Gastroesophageal sphincter (tissue), 4 donors: ENCODE measurements at places on chromosomes 5 and 9.

- no peaks in the 10 kb centered on the region for H3K36me3 ChIP-seq
- no peak overlapping the region for H3K4me3 ChIP-seq
- H3K27ac ChIP-seq: no peak overlapping the region
- no peaks in the 10 kb centered on the region for H3K27me3 ChIP-seq
- ATAC-seq: no peak
These were observed 20.1 kb upstream of the TBC1D9B start for GRCh38 chr5:179927824-179928223.

- no peak overlapping the region for H3K27ac ChIP-seq
- no peak overlapping the region for H3K4me3 ChIP-seq
- peaks cover 18% of the 10 kb centered on the region for H3K4me1 ChIP-seq
- no peaks in the 10 kb centered on the region for H3K36me3 ChIP-seq
- H3K27me3 ChIP-seq: no peaks in the 10 kb centered on the region
These were observed 41.6 kb upstream of the PDE8B start for GRCh38 chr5:77168879-77169244.

DNA sequence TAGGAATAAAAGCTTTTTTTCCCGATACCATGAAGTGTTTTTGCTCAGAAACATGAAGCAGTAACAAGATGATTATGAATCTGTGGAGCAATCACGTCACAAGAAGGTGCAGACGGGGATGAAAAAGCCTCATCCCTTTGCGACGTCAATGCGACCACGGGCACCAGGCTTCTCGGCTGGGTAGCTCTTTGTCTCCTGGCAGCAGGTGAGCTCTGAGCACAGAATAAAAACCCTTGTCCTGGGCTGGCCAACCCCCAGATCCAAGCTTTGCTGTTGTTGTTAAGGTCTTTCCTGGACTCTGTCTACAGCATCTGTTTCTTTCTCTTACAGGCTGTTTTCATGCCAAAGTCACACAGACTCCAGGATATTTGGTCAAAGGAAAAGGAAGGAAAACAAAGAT lies 113.8 kb downstream of the ANKRD18B start:
- H3K36me3 ChIP-seq: no peaks in the 10 kb centered on the region
- H3K4me1 ChIP-seq: no peaks in the 10 kb centered on the region
- ATAC-seq: no peak

GRCh38 chr5:161391016-161391415 lies 155.5 kb downstream of the GABRB2 start:
- no peaks in the 10 kb centered on the region for H3K36me3 ChIP-seq
- no peaks in the 10 kb centered on the region for H3K27me3 ChIP-seq
- no peaks in the 10 kb centered on the region for H3K4me1 ChIP-seq
- no peak for ATAC-seq
- H3K27ac ChIP-seq: no peak overlapping the region

DNA sequence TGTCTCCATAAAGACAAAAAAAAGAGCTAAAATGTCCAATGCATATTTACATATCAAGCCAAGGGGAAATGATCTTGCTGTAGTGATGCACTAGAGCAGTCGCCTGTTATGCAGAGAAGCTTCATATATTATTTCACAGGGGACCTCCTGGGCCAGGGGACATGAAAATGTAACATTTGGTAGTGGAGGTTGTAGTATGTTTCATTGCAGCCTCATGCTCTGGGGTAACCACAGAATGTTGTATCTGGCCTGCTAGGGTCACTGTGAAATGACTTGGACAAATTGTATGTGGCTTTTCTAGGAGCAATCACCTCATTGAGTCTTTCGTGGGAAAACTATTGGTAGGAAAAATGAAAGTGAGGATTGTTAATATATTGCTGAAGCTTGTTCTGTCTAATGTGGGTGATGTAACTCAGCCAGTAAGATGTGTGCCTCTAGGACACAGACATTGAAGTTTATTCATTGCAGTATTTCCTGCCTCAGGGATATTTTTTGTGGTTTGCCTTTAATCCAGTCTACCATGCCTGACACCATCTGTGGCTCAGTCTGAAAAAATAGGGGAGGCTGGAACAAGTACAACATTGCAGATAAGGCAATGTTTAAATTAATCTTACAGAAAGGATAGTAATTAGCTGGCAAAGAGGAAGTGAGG lies 430.8 kb upstream of the TNC start:
- no peak overlapping the region for H3K27ac ChIP-seq
- H3K27me3 ChIP-seq: no peaks in the 10 kb centered on the region
- no peak overlapping the region for H3K4me3 ChIP-seq

GRCh38 chr5:139178589-139178917 lies 19.6 kb downstream of the SIL1 start:
- peaks cover 25% of the 10 kb centered on the region for H3K4me1 ChIP-seq
- no peak overlapping the region for H3K4me3 ChIP-seq
- H3K27me3 ChIP-seq: no peaks in the 10 kb centered on the region
- no peaks in the 10 kb centered on the region for H3K36me3 ChIP-seq

GRCh38 chr9:93207326-93207814 lies 23.4 kb downstream of the WNK2 start:
- H3K27ac ChIP-seq: peak overlapping the region; percentile 86
- peak; percentile 80 for ATAC-seq
- H3K27me3 ChIP-seq: no peaks in the 10 kb centered on the region
- H3K36me3 ChIP-seq: no peaks in the 10 kb centered on the region
- peaks cover 77% of the 10 kb centered on the region for H3K4me1 ChIP-seq

GRCh38 chr5:31761877-31762276 lies 122.9 kb downstream of the PDZD2 start:
- H3K4me3 ChIP-seq: no peak overlapping the region
- H3K36me3 ChIP-seq: no peaks in the 10 kb centered on the region
- no peaks in the 10 kb centered on the region for H3K27me3 ChIP-seq
- H3K4me1 ChIP-seq: no peaks in the 10 kb centered on the region
- ATAC-seq: no peak
- H3K27ac ChIP-seq: no peak overlapping the region

- no peaks in the 10 kb centered on the region for H3K4me1 ChIP-seq
- H3K36me3 ChIP-seq: no peaks in the 10 kb centered on the region
- H3K4me3 ChIP-seq: peak overlapping the region; percentile 38
- H3K27ac ChIP-seq: no peak overlapping the region
- H3K27me3 ChIP-seq: no peaks in the 10 kb centered on the region
These were observed 25.0 kb upstream of the C5orf47 start for GRCh38 chr5:173963867-173964441.

DNA sequence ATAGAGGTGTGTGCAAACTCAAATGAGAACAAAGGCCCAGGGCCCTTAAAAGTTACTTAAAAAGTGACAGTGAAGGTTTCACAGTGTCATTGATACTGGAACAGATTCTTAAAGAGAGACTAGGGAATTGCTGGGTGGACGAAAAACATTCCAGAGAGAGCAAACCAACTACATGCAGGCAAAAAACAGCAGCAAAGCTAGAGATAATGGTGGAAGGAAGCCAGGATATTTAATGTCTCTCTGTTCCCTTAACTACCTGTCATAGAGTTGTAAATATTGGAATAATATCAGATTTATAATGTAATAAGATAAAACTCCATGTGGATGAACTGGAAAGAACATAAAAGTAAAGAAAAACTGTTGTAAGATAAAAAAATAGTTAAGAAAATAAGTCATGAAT lies 508.6 kb downstream of the TAF11L14 start:
- no peak overlapping the region for H3K4me3 ChIP-seq
- no peaks in the 10 kb centered on the region for H3K27me3 ChIP-seq
- no peaks in the 10 kb centered on the region for H3K36me3 ChIP-seq
- no peak overlapping the region for H3K27ac ChIP-seq
- no peak for ATAC-seq
- H3K4me1 ChIP-seq: no peaks in the 10 kb centered on the region

DNA sequence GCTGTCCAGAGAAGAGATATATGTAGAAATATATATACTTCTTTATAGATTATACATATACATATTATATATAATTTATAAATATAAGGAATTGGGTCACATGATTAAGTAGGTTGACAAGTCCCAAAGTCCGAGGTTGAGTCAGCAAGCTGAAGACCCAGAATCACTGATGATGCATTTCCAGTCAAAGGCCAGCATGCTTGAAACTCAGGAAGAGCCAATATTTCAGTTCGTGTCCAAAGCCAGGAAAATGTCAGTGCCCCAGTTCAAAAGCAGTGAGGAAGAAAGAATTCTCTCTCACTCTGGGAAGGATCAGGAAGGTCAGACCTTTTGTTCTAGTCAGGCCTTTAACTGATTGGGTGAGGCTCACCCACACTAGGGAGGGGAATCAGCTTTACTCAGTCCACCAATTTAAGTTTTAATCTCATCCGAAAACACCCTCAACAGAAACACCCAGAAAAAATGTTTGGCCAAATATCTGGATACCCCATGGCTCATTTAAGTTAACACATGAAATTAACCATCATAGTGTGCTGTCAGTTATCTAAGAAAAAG lies 42.0 kb upstream of the LVRN start:
- H3K27me3 ChIP-seq: no peaks in the 10 kb centered on the region
- no peak overlapping the region for H3K4me3 ChIP-seq
- H3K27ac ChIP-seq: no peak overlapping the region
- no peak for ATAC-seq

GRCh38 chr9:93574900-93575795 lies 1.2 kb upstream of the PHF2 start:
- no peaks in the 10 kb centered on the region for H3K27me3 ChIP-seq
- ATAC-seq: no peak
- H3K4me1 ChIP-seq: peaks cover 46% of the 10 kb centered on the region
- peak overlapping the region; percentile 93 for H3K4me3 ChIP-seq

- peaks cover 3% of the 10 kb centered on the region for H3K4me1 ChIP-seq
- ATAC-seq: peak; percentile 90
- H3K27me3 ChIP-seq: no peaks in the 10 kb centered on the region
- H3K36me3 ChIP-seq: no peaks in the 10 kb centered on the region
These were observed 57.9 kb downstream of the PTCD2 start for GRCh38 chr5:72377910-72378638.

GRCh38 chr5:112907166-112907631 lies 14.8 kb downstream of the REEP5 start:
- no peaks in the 10 kb centered on the region for H3K4me1 ChIP-seq
- H3K27ac ChIP-seq: no peak overlapping the region
- H3K36me3 ChIP-seq: no peaks in the 10 kb centered on the region
- no peaks in the 10 kb centered on the region for H3K27me3 ChIP-seq
- ATAC-seq: no peak
- H3K4me3 ChIP-seq: no peak overlapping the region

DNA sequence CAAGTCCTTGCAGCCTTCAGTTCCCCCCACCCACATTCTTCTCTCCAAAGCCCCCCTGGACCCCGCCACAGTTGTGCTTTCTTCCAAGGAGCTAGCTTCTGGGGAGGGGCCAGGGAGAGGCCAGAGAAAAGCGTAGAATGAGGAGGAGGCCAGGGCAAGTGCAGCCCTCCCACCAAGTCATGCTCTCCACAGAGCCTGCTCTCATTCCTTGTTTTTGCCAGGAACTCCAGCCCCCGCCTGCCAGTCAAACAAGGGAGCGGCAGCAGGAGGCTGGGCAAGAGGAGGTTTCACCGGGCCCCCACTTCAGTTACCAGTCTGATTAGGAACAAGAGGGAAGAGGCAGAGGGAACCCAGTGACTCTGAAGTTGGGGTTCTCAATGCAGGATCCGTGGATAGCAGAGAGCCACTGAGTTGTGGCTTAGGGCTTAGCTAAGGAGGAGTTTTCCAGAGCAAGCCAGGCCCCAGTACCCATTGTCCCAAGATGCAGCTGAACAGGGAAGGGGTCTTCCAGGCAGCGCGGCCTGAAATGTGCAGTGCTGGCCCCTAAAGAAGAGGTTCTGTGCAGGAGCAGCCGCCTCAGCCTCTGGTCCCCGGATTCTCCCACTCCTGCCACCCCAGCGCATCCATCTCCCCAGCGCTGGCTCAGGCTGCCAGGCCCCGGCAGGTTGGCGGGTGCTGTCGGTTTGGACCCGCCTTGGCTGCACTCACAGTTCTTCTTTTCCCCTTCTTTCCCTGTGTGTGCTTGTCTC lies 120.6 kb downstream of the DAB2IP start:
- peaks cover 16% of the 10 kb centered on the region for H3K4me1 ChIP-seq
- no peaks in the 10 kb centered on the region for H3K27me3 ChIP-seq
- H3K36me3 ChIP-seq: peaks cover 100% of the 10 kb centered on the region
- ATAC-seq: no peak

DNA sequence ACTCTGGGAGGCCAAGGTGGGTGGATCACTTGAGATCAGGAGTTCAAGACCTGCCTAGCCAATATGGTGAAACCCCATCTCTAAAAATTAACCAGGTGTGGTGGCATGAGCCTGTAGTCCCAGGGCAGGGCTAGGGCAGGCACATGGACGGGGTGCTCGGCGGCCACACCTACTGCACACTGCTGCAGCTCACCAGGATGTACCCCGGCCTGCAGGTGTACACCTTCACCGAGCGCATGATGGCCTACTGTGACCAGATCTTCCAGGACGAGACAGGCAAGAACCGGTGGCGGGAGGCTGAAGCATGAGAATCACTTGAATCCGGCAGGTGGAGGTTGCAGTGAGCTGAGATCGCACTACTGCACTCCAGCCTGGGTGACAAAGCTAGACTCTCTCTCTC lies 3.2 kb downstream of the ST6GALNAC4 start:
- ATAC-seq: no peak
- H3K27ac ChIP-seq: no peak overlapping the region
- no peak overlapping the region for H3K4me3 ChIP-seq
- no peaks in the 10 kb centered on the region for H3K27me3 ChIP-seq
- no peaks in the 10 kb centered on the region for H3K36me3 ChIP-seq
- H3K4me1 ChIP-seq: no peaks in the 10 kb centered on the region

DNA sequence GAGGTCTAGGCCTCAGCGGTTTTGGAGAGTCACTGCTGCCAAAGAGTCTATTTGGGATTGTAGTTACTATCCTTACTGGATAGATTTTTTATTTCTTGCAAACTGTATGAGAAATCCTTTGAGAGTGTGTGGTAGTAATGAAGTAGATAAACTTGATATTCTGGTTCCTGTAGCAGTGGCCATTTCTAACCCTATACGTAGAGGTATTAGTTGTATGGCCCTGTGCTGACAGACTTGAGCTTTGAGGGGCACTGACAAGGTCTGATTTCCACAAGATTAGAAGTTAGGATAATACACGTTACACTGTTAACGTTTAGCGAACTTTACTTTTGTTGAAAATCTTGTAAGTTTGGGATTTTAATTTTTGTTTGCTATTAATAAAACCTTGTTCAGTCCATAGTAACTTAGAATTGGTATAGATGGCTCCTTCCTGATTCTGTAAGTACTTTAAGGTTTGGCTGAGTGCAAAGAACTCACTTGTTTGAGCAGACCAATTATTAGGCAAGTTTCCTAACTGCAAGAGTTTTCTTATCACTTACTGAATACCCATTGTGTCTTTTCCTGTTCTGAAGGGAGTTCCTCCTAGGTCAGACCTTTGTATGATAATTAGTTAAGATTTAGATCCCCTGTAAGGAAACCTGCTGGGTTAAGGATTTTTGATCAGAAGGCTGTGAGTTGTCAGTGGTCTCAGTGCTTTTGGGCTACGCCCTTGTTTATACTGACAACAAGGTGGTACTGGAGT lies 31.4 kb downstream of the GCNT1 start:
- no peak overlapping the region for H3K27ac ChIP-seq
- no peaks in the 10 kb centered on the region for H3K27me3 ChIP-seq
- no peak for ATAC-seq
- H3K4me1 ChIP-seq: no peaks in the 10 kb centered on the region

GRCh38 chr5:92907938-92908606 lies 672.9 kb downstream of the NR2F1-AS1 start:
- no peak for ATAC-seq
- H3K4me3 ChIP-seq: no peak overlapping the region
- no peaks in the 10 kb centered on the region for H3K27me3 ChIP-seq
- H3K27ac ChIP-seq: no peak overlapping the region

GRCh38 chr9:21590058-21590996 lies 108.2 kb upstream of the IFNE start:
- no peak overlapping the region for H3K27ac ChIP-seq
- no peaks in the 10 kb centered on the region for H3K4me1 ChIP-seq
- no peak for ATAC-seq
- no peak overlapping the region for H3K4me3 ChIP-seq
- H3K27me3 ChIP-seq: no peaks in the 10 kb centered on the region
- no peaks in the 10 kb centered on the region for H3K36me3 ChIP-seq
